ENCODE measurements at places on chromosomes 13 and 19.

GRCh38 chr13:48618937-48619336 lies 34.8 kb upstream of the CYSLTR2 start:
- DNase-seq = no peak

DNA sequence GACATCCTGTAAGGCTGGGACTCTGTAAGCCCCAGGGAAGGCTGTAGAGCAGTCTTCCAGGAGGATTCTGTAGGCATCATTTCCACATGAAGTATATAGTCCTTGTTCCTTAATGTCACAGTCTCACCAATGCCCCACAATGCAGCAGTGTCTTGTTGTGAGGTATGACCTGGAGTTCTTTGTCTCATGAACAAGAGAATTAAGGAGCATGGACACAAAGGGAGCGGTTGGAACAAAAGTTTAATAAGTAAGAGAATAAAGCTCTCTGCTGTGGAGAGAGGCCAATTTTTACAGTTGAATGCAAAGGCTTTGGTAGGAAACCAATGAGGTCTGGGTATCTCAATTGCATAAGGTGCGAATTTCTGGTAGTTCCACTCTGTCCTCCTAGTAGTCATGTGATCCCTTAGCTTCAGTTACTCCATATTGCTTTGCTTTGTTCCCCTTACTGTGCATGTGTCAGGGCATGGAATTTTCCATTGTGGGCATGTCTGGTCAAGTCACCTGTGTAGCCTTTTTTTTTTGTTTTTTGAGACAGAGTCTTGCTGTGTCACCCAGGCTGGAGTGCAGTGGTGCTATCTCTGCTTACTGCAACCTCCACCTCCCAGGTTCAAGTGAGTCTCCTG lies 124.3 kb upstream of the TMTC4 start:
- DNase-seq = no peak

DNA sequence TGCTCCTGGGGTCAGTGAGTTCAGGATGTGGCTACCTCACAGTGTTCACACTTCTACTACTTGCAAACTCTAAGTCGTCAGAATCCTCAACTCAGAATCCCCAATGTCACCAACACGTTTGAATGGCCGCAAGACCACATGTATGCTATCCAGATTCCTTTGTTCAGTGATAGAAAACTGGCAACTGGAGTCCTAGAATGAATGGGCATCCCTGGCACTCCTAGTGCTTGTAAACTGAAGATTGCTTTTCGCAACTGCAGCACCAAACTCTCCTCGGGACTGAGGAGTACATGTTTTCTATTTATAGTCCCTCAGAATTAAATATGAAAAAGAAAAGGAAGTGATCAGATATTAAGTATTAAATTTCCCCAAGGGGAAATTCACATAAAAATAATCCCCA lies 4.9 kb downstream of the SMAD9 start:
- DNase-seq = no peak

DNA sequence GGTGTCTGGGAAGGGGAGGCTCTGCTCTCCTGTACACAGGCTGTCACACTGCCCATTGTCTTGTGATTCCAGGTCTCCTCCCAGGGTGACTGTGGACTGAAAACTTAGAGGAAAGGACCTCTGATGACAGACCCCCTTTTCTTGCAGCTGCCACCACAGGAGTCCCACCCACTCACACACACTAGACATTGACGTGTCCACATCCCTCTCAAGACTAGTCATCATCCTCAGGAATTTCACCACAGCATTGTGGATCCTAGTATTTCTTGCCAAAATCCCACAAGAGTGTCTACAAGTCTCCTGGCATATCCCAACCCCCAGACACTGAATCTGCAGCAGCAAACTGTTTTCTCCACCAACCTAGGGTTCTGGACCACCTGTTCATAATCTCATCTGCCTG lies 5.3 kb downstream of the ZNF85 start:
- peak; percentile 3 for DNase-seq

GRCh38 chr19:20080656-20081055 lies 2.9 kb downstream of the ZNF90 start:
- no peak for DNase-seq

GRCh38 chr13:45974500-45974899 lies 78.0 kb downstream of the ZC3H13 start:
- DNase-seq = no peak

- peak; percentile 80 for DNase-seq
Observed at GRCh38 chr19:15293781-15294491, 38.4 kb downstream of the BRD4 start.

DNA sequence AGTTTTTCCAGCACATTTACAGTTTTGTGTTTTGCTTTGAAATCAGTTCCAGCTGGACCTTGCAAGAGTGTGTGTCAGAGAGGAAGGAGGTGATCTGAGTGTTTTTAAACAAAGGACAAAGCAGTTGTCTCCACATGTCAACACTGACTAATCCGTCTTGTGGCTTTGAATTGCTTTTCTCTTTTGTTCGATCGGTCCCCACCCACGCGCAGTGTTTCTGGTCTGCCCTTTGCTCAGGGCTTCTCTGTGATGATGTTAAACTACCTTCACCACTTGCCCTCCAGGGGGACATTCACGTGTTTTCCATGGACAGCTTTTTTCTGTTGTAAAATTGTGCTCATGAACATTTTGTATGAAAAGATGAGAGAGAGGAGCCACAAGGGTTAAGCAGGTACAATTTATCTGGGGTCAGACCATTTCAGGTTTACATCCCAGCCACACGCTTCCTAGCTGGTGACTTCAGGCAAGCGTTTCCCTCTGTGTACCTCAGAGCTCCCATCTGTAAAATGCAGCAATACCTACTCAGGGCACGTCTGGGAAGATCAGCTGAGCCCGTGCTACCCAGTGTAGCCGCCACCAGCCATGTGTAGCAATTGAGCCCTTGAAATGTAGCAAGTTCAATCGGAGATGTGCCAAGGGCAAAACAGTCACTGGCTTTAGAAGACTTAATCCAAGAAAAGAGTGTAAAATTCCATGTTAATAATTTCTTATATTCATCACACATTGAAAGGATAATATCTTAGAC lies 13.5 kb upstream of the PLA2G4C start:
- DNase-seq = peak; percentile 18

DNA sequence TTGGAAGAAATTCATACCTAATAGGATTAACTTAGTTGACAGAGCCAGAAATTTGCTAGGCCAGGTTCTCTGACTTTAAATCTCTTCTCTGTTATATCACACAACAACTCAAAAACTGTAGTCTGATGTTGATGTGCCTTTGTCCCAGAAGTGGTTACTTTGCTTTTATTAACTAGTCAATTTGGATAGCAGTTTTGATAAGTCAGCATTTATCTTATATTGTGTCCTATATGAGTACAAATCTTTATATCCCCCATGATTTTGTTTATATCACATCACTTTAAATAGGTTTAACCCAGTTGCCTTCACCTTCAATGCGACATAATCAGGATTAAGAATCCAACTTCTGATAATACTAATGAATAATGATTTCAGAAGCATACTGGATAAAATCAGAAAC lies 459.3 kb downstream of the GPC6 start:
- no peak for DNase-seq

DNA sequence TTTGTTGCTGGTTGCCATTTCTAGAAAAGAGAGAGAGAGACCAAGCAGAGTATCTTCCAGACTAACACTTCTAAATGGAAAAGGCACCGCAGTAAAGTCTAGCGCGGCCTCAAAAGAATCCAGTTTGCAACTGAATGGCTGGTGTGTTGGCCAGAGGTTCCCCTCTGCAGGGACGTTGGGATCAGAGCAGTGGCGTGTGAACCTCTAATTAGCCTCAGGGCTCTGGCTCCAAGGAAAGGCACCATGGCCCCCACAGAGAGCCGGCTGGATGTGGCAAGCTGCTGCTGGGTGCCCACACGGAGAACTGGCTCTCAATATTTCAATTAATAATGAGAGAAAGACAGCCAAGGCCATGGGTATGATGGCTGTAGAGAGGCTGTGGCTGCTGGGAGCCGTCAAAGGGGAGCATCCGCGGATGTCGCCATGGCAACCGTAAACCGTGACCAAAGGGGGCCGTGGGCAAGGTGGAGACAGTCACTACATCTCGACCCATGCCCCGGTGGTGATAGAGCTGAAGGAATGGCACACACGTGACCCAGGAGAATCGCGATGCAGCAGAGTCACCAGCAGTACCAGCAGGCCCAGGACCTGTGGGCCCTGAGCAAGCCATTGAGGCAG lies 9.5 kb downstream of the VSTM2B start:
- DNase-seq = no peak
